ENCODE measurements at places on chromosomes 2 and 18. TPM values are rescaled to one million over a fixed set of nuclear protein-coding genes. Genes with fewer than 3 reads are reported as not detected.

DNA sequence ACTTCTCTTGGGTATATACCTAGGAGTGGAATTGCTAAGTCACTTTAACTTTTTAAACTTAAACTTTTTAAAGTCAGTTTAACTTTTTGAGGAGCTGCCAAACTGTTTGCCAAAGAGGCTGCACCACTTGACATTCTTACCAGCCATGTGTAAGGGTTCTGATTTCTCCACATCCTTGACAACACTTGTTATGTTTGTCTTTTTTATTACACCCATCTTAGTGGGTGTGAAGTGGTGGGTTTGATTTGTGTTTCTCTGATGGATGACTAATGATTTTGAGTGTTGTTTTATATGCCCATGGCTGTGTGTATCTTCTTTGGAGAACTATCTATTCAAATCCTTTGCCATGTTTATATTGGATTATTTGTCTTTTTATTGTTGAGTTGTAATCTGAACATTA, 13.6 kb downstream of the ASAP2 start:
- no peak for DNase-seq

ASAP2 gene
- 38.1 TPM for total RNA-seq

LHCGR gene
- total RNA-seq: not detected

ZSWIM2 gene
- not detected for total RNA-seq

KRTCAP3 gene
- 8.1 TPM for total RNA-seq
